Activated CD4-positive, alpha-beta T cell treated with anti-CD3 and anti-CD28 coated beads, Interleukin-2, amount 50 U/mL, for 4 hours (primary cell): ENCODE measurements at places on chromosomes 7 and 10.
A peak's percentile ranks its signal among the peaks of the same experiment; 100 is the strongest.

DNA sequence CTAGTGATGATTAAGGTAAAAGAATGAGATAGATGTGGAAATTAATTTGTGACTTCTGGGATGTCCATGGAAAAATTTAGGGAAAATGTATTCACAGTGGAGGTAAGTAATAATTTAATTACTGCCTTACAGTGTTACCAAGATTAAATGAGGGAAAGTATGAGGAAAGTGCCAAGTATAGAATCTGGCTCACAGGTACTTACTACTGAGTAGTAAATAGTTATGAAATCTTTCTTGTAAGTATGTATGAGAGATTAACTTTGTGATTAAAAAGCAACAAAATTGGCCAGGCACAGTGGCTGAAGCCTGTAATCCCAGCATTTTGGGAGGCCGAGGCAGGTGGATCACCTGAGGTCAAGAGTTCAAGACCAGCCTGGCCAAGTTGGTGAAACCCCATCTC lies 42.1 kb downstream of the RSBN1L start:
- no peak for DNase-seq

DNA sequence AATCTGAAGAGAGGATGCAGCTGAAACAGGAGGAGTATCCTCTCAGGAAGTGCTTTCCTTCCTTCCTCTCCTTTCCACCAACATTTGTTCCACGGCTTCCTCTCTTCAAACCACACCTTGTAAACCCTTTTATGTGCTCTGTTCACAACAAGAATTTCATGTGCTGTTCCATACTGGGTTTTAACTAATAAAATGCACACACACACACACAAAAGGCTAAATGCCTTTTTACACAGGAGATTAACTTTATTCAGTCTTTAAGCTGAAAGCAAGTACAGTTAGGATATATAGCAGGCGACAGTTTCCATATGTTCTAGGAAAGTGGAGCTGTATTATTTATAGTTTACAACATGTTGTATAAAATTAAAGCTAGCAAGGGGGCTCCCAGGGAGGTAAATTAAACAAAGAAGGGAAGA lies 106.7 kb downstream of the REEP3 start:
- no peak for DNase-seq

- DNase-seq = no peak
Measured at GRCh38 chr7:91940171-91940570, 491 bp upstream of the AKAP9 start.

DNA sequence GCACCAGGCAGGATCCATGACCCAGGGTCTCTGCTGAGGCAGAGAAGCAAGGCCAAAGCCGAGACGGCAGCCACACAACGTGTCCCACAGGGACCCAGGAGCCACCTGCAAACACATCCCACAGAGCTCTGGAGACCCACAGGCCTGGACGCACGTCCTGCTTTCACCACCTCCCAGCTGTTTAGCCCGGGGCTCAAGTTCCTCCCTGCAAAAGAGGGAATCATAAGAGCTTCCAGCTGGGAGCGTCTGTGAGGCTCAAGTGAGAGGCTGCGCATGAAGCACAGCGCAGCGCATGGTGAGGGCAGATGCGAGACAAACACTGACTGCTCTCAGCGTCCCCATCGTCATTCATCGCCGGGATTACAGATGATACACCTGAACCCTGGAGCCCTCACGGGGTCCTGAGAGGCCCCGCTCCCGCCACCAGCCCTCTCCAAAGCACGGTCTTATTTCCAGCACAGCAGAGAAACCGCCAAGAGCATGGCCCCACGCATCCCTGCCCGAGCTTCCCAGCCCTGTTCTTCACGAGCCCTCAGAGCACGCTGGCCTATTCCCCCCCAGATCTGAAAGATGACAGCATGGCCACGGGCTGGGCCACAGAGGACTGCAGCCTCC lies 88.7 kb downstream of the MAD1L1 start:
- no peak for DNase-seq

GRCh38 chr7:32489788-32490126 lies 423 bp downstream of the LSM5 start:
- DNase-seq = no peak

- no peak for DNase-seq
Measured at GRCh38 chr10:131772441-131772840, 128.4 kb upstream of the PPP2R2D start.

GRCh38 chr7:101170617-101171441 lies 5.5 kb upstream of the VGF start:
- no peak for DNase-seq

GRCh38 chr7:156492170-156492569 lies 148.4 kb upstream of the RNF32 start:
- DNase-seq = no peak

DNA sequence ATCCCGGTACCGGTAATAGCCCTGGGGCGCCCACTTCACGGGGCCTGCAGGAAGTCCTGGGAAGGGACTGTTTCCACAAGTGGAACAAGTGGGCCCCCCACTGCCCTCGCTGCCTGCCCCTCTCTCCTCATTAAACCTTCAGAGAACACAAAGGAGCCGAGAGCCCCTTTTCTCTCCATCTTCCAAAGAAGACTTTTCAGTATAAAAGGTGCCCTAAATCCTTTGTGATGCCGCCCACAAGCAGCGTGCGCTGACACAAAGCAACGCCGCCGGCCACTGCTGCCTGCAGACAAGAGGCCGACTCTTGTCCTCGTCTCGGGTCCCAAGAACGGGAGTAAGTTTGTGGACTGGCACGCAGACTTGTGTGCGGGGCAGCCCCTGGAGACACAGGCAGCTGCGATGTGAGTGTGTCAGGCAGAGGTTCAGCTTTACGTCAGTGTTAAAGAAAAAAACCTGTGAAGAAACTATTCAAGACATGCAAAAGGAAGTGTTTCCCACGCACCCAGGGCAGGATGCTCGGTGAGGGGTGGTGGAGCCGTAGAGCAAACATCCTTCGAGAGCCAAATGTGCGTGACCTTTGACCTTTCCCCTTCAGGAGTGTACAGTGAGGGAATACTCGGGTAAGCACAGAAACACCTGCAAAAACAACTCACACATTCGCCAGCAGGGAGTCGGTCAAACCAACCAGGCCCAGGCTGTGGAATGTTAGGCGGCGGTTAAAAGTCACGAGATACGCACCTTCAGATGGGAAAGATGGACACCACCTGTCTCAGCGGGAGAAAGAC lies 118.2 kb downstream of the VIPR2 start:
- no peak for DNase-seq

- no peak for DNase-seq
Measured at GRCh38 chr10:18681971-18682411, 22.8 kb downstream of the ARL5B start.

DNA sequence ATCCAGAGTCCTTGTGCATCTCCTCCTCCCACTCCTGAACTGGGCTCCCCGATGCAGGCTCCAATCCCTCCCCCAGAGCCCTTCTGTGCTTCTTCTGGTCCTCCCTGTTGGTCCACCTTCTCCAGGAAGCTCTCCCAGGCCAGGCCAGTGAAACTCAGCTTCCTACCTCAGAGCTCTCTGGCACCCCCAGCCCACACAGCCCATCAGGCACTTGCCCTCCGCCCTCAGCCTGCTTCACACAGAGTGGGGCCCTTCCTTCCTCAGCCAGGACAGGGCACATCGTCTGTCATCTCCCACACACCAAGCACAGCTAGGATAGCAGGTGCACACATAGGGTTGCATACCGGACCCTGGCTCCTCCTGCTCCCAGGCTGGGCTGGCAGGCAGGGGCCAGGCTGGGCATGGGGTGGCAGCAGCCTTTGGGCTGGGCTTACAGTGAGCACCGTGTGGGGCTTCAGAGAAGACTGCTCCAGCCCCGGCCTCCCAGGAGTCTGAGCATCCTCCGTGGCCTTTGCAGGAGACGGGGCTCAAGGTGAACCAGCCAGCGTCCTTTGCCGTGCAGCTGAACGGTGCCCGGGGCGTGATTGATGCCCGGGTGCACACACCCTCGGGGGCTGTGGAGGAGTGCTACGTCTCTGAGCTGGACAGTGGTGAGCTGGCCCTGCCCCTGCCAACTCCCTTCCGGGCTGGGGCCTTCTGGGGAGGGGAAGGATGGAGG lies 6.5 kb upstream of the ATP6V1F start:
- no peak for DNase-seq

GRCh38 chr10:83310688-83311087 lies 828.6 kb upstream of the GHITM start:
- DNase-seq = no peak

DNA sequence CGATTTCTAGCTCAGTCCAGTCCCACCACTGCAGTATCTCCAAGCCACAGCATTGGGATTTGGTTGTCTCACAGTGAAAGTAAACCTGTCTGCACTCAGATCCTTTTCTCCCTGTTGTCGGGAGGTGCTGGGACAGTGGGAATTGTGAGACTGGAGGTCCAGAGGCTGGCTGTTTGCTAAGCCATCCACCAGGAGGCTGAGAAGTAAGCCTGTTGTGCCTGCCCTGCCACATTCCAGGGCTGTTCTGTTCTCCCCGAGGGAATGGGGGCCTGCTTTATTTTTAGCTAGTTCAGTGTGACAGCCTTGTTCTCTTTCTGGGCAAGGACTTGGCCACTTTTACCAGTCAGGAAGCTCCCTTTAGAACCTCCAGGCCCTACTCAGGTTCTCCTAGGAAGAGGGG lies 54.9 kb downstream of the HK1 start:
- no peak for DNase-seq

DNA sequence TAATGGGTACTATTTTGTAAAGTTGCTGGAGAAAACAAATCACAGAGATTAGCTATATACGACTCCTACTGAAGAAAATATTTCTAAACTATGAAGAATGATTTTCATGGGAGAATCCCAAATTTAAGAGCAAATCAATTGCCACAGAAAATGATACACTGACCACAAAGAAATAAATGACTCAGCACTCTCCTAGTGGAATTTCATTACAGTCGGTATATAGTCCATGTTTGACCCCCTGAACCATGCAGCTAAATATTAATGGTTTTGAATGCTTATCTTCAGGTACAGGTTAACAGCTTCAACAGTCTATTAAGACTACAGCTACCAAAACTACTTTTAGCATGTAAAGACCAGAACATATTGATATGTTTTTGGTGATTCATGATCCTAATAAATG lies 65.0 kb downstream of the IDE start:
- no peak for DNase-seq

DNA sequence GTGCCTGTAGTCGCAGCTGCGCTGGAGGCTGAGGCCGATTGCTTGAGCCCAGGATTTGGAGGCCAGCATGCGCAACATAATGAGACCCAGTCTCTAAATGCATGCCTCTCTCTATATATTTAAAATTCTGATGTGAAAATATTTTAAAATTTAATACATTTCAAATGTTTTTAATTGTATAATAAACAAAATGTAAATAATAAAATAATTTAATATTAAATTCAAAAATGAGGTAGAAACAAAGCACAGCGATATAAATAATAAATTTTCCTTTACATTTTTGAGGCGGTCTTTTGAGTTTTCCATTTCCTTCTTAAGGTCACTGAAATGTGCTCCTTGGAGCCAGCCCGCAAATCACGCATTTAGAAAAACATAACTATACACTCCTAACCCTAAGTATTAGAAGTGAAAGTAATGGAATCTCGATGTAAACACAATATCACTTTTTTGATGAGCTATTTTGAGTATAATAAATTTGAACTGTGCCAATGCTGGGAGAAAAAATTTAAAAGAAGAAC lies 523 bp upstream of the CDK1 start:
- DNase-seq = no peak

DNA sequence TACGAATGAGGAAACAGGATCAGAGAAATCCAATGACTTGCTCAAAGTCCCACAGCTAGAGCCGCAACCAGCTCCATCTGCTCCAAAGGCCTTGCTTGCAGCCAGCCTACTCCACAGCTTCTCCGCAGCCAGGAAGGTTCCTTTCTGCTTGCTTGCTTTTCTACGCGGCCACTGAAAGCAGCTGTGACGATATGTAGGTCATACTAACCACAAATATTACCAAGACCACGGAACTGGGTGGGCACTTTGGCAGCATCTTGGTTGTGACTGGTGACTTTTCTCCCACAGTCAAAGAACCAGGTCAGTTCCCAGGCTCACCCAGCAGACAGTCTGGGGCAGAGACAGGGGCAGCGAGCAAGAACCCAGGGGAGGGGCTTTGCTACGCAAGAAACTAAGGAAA lies 86.4 kb downstream of the FAM53B start:
- peak; percentile 26 for DNase-seq
